GM12865 (cell line): ENCODE measurements at places on chromosomes 11 and 22.
A peak's percentile ranks its signal among the peaks of the same experiment; 100 is the strongest.

GRCh38 chr11:19951558-19952115, 208.6 kb downstream of the DBX1 start:
- DNase-seq = peak; percentile 75

DNA sequence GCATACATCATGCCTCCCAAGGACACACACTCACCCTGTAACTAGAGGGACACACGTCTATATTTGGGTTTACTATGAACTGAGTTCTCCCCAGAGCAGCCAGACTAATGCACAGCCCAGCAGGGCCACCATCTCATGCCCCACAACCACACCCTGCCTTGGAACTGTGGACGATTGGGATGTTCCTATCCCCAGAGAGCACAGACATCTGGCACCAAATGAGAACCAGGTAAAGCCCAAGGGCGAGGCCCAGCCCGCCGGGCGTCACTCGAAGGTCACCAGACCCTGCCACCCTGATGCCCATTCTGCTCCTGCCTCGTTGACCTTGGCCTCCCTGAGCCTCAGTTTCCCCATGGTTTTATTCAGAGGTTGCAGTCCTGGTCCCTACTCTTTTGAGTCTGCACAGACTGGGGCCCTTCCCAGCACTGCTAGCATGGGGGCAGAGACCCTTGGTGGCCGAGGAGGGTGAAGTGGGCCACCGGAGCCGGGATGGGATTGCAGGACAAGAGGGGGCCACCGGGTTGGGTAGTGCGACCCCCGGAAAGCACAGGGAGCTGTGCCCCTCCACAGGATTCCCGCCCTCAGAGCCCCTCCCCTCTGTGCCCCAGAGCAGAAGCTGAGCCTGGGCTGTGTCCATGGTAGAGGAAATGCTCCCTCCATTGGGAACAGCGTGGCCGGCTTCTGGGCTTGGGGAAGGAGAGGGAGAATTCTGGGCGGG, 56.8 kb downstream of the IGLL5 start:
- DNase-seq = peak; percentile 1

DNA sequence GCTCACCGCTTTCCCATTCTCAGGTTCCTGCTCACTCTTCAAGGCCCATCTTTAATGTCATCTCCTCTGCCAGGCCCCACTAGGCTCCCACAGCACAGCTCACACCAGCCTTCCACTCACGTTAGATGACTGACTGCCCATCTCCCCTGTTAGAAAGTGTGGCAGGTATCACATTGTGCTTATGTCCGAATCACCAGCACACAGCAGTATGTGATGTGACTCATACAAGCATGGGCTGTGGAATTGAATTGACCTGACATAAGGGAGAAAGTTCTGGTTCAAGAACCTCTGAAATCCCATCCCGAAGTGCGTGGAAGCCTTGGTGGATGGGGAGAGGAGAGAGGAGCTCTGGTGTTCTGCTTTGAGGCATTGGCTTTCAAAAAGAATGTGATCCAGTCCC, 6.5 kb downstream of the VSTM5 start:
- DNase-seq = no peak

- DNase-seq = no peak
Observed at GRCh38 chr22:45580726-45581381, 78.2 kb downstream of the FBLN1 start.

DNA sequence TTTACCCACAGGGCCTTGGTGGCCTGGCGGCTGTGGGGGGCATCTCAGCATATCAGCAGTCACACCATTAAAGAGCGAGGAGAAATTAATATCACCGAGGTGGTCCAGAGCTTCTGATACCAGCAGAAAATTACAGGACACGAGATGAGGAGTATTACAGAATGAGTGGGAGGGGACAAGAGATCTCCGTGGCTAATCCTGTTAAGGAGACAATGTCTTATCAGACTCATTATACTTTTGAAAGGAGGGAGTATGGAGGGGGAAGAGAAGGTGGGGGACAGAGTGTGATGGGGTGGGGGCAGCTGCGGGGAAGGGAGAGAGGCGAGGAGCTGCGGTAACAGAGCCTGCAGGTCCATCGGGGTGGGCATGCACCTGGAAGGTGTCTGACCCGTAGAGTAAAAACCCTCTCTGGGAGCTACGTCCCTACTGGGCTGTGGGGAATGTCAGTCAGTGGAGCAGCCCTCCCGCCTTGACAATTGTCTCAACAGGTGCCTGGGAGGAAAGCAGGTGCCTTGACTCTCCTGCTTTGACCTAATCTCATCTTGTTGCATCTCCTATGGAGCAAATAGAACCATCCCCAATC, 224.2 kb downstream of the CEP164 start:
- no peak for DNase-seq

GRCh38 chr11:64742889-64743590, 902 bp downstream of the RASGRP2 start:
- peak; percentile 60 for DNase-seq

- DNase-seq = no peak
Observed at GRCh38 chr11:119585043-119585781, 143.8 kb downstream of the NECTIN1 start.

DNA sequence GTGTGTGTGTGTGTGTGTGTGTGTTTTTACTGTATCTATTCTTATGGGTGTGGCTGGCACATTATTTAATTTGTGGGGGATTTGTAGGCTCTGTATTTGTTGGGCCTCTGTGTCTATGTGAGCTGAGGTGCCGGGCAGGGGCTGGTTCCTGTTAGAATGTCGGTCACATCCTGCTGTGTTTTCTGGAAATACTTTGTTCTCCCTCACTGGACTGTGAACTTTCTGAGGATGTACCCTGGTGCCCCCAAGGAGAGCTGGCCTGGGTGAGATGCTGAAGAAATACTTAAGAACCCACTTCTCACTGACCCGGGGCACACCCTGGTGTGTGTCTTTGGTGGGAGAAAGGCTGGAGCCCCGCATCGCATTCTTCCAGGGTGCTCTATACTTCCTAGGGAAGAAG, 28.6 kb downstream of the KIAA1671 start:
- DNase-seq = no peak

- peak; percentile 7 for DNase-seq
Observed at GRCh38 chr22:28034760-28035401, 115.8 kb upstream of the PITPNB start.

- no peak for DNase-seq
Observed at GRCh38 chr22:46676881-46677280, 56.7 kb downstream of the GRAMD4 start.

GRCh38 chr11:123233280-123233974, 38.4 kb upstream of the CLMP start:
- DNase-seq = peak; percentile 63

- DNase-seq = no peak
Observed at GRCh38 chr22:31340360-31340759, 5.8 kb downstream of the PATZ1 start.

DNA sequence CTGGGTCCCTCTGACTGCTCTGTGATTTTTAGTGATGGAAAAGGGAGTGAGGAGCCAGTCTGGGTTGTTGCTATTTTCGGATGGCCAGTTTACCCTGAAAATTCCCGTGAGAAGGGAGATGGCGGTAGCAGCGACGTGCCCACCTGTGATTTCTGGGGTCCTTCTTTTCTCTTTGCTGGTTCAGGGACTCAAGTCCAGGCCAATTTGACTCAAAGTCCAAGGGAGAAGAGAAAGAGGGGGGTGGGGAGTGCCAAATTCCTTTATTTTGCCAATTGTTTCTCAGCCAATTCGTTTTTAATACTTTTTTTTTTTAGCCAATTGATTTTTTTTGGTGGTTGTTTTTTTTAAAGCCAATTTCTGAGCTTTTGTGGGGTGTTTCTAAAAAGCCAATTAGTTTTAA, 6.9 kb downstream of the IGF2 start:
- DNase-seq = no peak

- no peak for DNase-seq
Observed at GRCh38 chr22:48742191-48742555, 1085.5 kb downstream of the BRD1 start.

- DNase-seq = no peak
Observed at GRCh38 chr11:111039982-111040381, 205.5 kb upstream of the POU2AF2 start.

GRCh38 chr11:18455686-18456372, at the start of gene LDHAL6A:
Gene LDHAL6A, plus strand, starts transcription at chr11:18455856. Its CDS starts 825 bp downstream, at chr11:18456681.
- DNase-seq = no peak

DNA sequence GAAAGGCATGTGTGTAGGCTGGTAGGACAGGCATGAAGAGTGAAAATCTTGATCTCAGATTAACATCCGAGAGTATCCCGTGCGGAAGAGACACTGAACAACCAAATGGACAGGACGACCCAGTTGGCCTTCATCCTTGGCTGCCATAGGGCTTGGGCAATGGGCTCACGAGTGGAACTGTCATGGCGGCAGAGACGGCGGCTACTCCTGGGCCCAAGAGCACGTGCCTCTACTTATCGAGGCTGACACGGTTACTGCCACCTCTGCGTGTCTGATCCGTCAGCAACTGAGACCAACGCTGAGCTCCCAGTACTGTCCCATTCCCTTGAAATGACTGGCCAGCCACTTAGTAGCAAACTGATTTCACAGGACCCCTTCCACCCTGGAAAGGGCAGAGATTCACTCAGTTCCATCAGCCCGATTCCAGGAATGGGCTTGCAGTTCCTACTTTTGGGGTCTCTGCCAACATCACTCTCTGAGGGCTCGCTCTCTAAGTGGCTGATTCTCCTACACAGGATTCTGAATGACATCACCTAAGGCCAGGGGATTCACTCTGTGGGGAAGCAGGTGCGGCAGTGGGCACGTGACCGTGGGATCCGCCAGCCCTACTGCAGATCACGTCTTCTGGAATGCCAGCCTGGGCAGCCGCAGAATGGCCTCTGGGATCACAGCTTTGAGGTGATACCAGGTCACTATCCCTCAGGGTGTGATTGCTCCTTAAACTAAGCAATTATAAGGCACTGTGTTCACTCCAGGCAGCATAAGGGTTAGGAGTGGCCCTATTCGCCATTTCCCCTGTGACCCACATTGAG, 97.8 kb downstream of the RPS6KA4 start:
- DNase-seq = no peak

GRCh38 chr11:119592642-119593041, 136.4 kb downstream of the NECTIN1 start:
- no peak for DNase-seq

- no peak for DNase-seq
Observed at GRCh38 chr11:62592989-62593421, 1.7 kb upstream of the TUT1 start.

DNA sequence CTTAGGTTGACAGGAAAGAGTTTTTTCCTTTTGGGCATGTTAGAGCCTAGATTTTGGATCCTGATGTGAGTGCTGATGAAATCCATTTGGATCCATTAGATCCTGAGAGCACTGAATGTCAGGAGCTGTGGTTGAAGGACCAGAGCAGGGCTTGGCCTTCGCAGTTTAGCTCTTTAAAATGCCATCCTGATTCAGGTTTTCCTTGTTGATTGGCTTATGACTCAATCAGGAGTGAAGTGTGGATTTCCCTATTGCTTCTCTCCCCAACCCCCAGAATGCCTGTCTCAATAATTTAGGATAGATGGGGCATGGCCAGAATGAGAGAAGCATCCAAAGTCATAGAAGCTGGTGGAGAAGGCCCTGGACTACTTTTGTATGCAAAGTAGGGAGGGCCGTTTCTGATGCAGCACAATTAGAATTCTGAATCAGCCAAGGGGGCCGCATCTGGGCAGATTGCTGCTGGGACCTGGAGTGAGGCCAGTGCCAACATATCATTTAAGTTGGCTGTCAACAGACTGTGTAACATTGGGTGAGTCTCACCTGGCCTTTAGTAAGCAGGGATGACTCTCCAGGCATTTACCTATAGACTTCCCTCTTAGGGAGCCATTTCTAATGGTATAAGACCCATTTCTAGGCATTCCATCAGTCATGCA, 80.5 kb downstream of the TEAD1 start:
- DNase-seq = no peak
